ENCODE measurements at places on chromosomes 12 and 14.
A peak's percentile ranks its signal among the peaks of the same experiment; 100 is the strongest.

DNA sequence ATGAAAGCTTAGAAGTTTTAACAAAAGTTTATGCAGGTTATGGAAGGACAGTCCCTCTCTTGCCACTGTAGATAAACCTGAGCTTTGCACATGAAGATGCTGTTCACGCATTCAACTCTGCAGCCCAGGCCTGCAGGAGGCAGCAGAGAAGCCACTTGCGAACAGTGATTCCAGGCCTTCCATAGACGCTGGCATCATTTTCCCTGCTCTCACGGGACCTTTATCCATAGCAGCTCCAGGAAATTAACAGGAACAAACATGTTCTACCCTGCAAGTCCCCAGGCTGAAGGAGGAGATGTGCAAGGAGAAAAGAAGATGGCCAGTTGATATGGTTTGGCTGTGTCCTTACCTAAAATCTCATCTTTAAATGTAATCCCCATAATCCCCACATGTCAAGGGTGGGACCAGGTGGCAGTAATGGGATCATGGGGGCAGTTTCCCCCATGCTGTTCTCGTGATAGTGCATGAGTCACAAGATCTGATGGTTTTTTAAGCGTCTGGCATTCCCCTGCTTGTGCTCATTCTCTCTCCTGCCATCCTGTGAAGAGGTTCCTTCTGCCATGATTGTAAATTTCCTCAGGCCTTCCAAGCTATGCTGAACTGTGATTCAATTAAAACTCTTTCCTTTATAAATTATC is 2.0 kb downstream of the ERP27 start:
- DNase-seq = no peak

DNA sequence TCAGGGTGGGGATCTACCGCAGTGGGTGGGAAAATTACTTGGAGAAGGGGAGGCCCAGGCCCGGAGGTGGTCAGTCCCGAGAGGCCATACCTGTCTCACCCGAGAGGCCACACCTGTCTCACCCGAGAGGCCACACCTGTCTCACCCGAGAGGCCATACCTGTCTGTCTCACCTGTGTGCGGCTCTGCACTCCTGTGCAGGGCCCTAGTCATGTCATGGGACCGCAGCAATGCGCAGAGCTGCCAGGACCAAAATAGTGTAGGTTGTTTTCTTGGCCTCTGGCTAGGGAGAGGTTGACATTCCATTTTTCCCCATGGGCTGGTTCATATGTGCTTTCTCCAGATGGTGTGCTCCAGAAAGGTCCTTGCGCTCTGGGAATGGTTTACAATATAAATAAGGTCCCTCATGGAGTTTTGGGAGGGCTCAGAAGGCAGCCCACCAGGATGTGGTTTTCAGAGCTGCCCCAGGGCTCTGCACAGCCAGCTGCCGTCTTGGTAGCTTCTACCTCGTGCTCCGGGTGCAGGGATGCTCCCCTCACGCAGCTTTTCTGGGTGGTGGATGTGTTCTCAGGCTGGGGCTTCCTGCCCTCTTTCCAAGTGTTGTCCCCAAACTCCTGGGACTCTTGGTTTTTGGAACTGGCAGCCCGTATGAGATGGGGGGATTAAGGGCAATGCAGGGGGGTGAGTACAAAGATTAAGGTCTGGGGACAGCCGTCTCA is 58.2 kb downstream of the CACNA1C start:
- no peak for DNase-seq

- no peak for DNase-seq
Measured at GRCh38 chr12:29970501-29970900, 186.8 kb upstream of the TMTC1 start.

- DNase-seq = no peak
Measured at GRCh38 chr14:23520899-23521533, 30.5 kb downstream of the ZFHX2 start.

GRCh38 chr14:87251011-87251410 is 742.0 kb downstream of the GALC start:
- DNase-seq = no peak

DNA sequence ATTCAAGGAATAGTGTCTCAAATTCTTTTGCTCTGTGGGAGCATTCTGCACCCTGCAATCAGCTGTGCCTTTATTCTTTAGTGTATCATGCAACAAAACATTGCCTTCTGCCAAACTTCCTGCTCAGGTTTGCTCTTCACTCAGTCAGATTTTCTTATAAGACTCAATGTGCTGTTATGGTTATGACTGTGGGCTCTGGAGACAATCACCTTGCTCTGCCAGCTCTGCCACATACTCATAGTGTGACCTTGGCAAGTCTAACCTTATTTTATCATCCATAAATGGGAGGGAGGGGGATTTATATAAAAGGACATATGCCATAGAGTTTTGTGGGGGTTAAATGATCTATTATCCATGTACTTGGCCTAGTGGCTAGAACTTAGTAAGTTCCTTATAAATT is 51.3 kb downstream of the SRGAP1 start:
- DNase-seq = no peak

DNA sequence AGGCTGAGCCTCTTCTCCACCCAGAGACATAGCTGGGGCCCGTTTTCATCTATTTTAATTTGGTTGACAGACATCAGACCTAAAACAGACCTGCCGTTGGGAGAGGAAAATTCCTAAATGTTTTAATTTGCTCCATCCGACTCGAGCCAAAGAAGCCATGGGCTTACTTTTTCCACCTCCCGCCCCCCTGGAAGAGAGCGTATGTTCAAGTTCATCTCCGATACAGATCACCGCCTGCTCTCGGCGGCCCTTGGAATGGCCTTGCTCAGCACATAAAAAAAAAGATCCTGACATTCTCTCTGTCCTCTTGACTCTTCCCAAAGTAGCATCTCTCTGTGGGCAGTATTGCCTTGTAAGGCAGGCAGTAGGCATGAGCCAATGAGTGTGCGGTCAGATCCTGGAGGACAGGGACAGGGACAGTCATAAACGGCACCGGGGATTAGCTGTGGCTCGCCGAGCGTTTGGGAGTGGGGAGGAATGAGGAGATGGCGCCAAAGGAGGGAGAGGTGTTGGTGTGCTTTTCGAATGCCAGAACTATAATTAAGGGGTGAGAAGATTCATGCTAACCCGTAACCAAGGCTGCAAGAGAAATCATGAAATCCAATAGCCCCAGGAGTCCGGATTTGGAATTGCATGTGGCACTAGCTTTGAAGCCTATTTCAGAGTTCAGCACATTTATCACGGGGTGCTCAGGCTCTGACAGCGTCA is 47.9 kb upstream of the MEG3 start:
- DNase-seq = no peak

- DNase-seq = no peak
Measured at GRCh38 chr12:121297435-121297991, 1.0 kb upstream of the CAMKK2 start.

DNA sequence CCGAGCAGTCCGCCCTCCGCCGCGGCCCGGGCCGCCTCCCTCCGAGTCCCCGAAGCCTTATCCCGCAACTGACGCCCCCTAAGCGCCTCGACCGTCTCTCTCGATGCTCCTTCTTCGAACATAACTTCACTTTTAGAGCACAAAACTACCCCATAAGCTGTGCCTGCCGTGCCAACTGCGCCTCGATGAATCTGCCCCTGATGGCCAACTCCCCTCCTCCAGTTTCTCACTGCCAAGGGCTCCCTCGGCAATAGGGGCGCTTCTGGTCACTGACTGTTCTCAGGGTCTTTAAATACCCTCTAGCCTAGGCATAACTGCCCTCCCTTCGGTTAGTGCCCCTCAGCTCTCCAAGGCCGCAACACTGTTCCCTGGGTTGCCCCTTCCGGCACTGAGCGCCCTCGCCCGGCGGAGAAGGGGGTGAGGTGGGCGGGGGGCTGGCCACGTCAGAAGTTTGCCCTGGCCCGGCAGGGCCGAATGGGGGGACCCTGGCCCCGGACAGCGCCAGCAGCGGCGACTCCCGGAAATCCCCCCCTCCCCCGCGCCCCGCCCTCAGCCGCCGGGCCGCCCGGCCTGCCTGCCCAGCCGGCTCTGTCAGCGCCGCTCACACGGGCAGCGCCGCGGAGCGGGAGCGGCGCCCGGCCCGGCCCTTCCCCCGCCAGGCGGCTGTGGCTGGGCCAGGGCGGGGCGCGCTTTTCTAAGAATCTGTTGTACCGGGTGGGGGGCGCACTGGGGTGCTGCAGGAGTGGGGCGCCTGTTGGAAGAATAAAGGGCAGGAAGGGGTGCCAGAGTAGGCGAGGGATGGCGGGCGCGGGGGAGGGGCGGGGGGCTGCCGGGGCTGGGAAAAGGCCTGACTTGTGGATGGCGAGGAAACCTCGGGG is 10.6 kb downstream of the RARG start:
- no peak for DNase-seq

DNA sequence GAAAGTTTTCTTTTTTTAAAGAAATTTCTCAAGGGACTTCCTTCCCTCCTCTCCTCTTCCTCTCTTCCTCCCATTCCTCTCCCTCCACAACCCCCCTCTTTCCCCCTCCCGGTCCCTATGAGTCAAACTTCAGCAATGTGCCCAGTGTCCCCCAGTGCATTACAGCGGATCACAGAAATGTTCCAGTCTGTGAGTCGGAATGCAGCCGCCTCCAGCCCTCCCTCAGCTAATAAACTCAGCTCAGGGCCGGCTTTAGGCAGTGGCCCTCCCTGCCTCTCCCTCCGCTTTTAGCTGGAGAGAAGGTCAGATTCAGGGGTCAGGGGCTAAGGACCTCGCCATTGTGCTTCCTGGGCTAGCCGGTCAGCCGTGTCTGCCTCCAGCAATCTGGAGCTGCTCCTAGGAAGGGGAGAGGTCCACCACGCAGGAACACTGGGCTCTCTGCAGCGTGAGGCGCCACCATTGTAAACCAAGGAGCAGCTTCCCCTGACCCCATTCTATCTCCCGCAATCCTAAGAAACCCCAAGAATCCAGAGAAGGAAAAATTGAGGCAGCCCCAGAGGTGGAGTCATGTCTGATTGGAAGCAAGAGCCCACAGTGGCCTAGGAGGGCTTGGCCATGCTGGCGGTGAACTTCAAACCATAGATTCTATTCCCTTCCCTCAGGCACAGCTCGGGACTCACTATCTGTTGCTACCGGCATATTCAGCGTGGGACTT is 1.1 kb upstream of the HDAC7 start:
- peak; percentile 95 for DNase-seq

- DNase-seq = no peak
Measured at GRCh38 chr12:111677186-111677585, 8.6 kb downstream of the BRAP start.

DNA sequence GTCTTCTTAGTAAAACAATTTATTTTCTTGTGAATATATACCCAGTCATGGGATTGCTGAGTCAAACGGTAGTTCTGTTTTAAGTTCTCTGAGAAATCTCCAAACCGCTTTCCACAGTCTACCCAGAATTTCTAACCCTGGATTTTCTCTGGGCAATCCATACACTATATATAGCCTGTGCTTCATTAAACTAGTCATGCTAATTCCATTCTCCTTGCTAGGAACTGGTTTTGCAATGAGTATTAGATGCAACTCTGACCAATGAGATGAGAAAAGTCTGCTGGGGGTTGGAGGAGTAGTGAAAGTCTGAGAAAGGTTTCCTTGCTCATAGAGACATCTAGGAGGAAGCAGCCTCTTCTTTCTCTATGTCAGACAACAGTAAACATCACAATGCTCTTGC is 196.1 kb upstream of the CDKN3 start:
- peak; percentile 44 for DNase-seq

- DNase-seq = no peak
Measured at GRCh38 chr14:41022932-41023331, 583.7 kb upstream of the LRFN5 start.

GRCh38 chr14:34232790-34233189 is 229.2 kb downstream of the SPTSSA start:
- DNase-seq = no peak

DNA sequence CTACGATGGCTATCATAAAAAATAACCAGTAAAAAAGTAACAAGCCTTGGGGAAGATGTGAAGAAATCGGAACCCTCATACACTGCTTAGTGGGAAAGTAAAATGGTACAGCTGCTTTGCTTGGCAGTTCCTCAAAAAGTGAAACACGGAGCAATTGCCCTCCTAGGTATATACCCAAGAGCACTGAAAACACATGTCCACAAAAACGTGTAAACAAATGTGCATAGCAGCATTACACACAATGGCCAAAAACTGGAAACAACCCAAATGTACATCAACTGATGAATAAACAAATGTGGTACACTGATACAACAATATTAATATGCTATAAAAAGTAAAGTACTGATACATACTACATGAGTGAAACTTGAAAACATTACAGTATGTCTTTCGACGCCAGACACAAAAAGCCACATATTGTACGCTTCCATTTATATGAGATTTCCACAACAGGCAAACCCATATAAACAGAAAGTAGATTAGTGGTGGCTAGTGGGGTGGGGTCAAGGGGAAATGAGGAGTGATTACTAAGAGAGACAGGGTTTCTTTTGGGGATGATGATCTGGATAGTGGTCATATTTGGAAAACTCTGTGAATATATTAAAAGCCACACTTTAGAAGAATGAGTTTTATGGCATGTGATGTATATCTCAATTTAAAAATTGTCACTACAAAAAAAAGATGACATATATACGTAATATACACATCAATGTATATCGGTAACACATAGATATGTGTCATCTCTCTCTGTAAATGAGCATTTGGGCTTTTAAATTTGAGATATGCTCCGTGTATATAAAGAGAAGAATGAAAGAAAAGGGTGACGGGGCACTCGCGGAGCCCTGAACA is 996 bp downstream of the SLC41A2 start:
- no peak for DNase-seq

Measured in stromal cell of bone marrow (primary cell).